ENCODE measurements at places on chromosomes 12 and 14.
A peak's percentile ranks its signal among the peaks of the same experiment; 100 is the strongest.

GRCh38 chr12:66392266-66392915 lies 90.1 kb downstream of the HELB start:
- no peak for DNase-seq

DNA sequence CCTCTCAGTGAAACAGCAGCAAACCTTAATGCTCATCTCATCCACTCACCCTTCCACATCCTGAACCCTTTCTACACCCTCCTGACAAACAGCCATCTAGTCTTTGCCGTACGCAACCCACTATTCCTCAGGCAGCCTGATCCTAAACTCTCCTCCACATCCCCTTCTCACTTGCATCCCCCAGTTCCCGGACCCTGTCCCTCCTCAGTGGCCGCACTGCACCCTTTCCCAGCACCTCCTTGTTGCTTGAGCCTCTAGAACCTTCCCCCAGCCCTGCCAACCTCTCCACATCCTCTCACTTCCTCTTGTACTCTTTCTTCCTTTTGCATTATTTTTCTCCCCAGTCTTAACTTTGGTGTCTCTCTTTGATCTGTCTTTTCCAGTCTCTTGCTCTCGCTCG lies 42.9 kb downstream of the IQSEC3 start:
- DNase-seq = no peak

DNA sequence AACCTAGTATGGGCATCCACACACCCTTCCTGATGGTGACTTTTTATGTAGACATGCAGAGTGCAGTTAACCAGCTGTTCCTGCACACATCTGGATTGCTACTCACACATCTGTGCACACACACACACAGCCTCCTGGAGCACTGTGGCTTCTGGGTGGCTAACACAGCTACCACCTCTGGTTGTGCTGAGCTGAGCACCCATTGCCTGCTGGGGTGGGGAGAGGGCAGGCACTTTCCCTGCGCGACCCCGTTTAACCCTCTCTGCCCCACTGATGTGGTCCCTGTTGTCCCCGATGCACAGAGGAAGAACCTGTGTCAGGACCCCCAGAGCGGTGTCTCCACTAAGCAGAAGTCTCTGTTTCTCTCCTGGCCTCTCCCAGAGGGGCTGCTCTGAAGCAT lies 14.4 kb upstream of the SERPINA3 start:
- DNase-seq = no peak

DNA sequence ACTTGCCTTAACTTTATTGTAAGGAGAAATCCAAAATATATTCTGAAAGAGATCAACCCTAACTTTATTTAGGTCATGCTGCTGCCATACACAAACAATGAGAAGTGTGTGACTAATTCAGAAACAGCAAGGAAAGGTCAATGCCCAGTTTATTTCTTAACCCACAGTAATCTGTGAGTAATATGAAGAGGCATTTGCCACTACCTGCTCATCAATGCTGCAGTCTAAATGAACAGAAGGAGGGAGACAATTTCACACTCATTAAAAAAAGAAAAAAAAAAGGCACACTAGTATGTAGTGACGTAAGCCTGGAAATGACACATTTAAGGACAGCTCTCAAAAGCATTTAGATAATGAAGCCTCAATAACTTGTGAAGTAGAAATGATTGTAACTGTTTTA lies 90.5 kb upstream of the FOXN3 start:
- DNase-seq = no peak

GRCh38 chr14:93954900-93955849 lies 21.2 kb downstream of the ASB2 start:
- no peak for DNase-seq

GRCh38 chr12:29578731-29579130 lies 81.2 kb upstream of the OVCH1 start:
- DNase-seq = no peak

- DNase-seq = no peak
Observed at GRCh38 chr14:39441805-39442204, 9.6 kb upstream of the FBXO33 start.

DNA sequence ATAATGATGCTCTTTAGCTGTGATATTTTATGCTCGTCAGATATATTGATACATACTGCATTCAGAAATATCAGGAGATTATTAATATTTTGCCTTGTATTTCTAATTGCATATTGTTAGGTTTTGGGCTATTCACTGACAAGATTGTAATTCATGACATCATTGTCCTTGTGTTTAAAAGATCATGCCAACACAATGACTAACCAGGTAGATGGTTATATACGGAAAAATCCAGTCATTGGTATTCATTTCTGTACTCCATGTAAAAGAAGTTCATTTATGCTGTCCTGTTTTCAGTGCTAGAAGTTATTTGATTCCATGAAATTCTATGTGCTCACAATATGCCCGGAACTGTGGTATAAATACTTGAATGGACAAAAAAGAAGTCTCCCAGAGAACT lies 107.5 kb downstream of the KITLG start:
- no peak for DNase-seq

DNA sequence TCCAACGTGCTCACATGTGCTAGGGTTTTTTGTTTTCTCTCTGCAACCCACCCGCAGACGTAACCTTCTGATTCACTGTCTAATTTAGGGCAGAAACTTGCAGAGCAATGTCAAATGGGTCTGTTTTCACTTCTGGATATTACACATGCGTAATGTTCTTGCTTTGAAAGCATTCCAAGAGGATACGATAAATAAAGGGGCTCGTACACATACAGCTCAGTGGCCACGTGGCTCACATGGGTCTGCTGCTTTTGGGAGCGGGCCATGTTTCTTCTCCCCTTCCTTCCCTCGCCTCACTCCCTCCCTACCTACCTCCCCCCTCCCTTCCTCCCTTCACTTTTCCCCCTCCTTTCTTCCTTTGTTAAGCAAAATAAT lies 23.4 kb downstream of the CACNA1C start:
- no peak for DNase-seq

GRCh38 chr12:3704512-3705353 lies 48.2 kb downstream of the CRACR2A start:
- no peak for DNase-seq

DNA sequence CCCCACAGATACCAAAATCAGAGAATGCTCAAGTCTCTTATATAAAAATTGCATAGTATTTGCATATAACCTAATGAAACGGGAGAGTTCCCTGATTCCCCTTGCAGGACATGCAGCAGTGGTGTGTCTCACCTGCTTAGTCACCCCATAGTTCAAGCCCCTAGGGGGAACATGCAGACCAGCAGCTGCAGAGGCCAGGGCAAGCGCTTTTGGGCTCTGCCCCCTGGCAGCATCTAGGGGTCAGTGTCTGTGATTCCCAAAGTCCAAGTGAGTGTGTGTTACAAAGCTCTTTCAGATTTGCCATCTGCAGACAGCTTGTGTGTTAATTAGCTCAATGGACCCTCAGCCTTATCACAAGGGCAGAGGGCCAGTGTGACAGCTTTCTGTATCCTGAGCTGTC lies 110.1 kb downstream of the DNAI7 start:
- DNase-seq = no peak

DNA sequence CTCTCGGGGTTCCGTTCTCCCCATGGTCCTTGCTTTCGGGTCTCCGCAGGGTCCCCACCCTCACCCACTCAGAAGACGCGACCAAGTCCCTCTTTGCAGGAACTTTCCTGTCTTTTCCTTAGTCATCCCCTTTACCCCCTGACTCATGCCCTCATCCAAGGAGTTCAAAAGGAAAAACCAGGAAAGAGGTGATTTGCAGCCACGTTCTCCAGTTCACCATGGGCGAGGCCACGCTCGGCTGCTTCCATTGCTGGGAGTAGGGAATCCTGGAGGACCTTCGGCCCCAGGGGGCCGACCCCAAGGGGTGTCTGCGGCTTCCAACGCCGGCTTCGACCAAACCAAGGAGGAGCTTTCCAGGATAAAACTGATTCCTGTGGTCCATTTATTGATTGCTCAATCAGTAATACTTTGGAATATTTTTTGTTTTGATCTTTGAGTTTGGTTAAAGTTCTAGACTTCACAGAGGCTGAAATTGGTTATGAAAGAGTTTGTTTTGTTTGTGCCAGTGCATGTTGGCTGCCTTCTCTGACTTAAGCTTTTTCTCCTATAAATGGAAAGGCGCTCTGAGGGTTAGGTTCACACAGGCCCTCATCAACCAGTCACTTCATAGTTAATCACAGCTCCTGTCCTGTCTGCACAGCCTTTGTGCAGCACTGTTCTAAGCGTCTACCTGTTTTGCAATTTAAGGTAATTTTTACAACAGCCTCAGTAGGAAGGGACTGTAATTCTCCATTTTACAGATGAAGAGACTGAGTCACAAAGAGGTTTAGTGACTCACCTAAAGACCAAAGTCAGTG lies 827 bp downstream of the ALDH2 start:
- DNase-seq = no peak

DNA sequence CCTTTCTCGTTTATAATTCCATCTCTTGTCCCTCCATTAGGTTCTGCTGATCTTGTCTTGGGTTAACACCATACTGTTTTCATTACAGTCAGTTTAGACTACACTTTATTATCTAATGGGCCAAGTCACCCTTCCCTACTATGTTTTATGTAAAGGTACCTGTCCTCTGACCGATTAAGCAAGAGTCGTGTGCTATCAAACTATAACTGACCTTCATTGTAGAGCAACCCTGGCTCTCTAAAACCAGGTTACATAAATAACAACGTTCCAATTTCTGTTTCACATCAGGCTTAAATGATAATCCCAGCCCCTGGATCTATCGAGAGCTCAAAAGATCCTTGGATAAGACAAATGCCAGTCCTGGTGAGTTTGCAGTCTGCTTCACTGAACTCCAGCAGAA lies 16.7 kb downstream of the OAS2 start:
- DNase-seq = no peak

GRCh38 chr12:51368640-51369517 lies 22.3 kb downstream of the GALNT6 start:
- peak; percentile 54 for DNase-seq

DNA sequence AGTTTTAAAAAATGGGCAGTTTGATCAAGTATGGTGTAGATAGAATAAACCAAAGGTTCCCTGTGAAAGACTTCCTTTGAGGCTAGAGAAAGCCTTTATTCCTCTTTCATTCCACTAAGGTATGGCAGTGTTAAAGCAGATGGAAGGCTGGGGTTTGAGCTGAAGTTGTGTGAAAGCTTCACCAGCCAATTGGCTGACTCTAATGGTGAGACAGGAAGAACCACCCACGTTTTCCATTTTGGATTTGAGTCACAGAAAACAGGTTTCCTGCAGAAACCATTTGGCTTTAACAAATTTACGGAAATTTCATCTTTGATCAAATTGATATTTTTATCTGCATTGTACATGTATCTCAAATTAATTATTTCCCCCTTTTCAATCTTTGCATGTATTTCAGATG lies 455.0 kb downstream of the PCNX1 start:
- no peak for DNase-seq

DNA sequence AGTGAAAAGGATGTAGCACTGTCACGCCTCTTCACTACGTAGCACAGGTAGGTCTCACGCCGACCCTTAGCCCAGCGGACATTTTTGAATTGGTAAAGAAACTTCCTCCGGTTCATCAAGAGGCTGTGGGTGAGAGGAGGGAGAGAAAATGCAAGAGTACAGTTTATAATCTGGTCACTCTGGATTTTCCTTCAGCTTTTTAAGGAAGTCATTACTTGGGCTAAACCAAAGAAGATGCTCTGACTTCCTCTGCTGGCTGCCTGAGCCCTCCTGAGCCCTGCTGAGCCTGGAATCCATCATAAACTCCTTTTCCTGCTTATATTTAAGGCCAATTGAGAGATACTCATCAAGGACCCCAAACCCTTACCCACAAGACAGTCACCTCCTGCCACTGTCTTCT lies 5.8 kb downstream of the AICDA start:
- DNase-seq = no peak

DNA sequence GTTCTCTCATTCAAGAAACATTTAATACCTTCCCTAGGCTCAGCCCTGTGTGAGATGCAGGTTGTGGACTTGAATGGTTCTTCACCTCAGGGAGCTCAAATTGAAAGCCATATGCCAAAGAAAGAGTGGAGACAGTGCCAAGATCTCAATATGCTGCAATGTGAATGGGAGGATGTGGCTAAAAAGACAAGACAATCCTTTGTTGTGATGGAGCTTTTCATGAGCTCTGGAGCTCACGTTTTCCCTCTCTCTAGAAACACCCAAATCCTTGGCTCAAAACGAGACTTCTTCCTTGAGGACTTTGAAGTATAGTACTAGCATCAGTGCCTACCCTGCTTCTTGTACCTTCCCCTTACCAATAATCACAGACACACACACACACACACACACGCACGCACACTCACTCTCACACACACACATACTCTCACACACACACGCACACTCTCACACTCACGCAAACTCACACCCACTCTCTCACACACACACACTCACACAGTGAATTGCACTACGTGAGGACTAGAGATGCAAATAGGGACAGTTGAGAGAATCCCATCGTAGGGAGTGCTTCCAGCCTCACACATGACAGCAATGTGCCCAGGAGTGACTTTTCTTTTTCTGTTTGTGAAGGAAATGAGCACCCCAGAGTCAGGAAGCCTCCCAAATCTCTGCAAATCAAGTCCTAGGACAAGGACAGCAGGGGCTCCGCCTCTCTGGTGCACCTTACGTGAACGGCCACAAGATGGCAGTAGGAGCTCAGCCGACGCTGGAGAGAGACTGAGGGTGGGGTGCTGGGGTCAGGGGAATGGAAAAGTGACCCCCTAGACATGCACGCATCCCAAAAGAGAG lies 231.4 kb downstream of the PCNX1 start:
- no peak for DNase-seq

- no peak for DNase-seq
Observed at GRCh38 chr14:91888641-91889476, 21.5 kb upstream of the TC2N start.

GRCh38 chr12:78181544-78182162 lies 351.0 kb downstream of the NAV3 start:
- DNase-seq = peak; percentile 76

All from DMS153 (cell line).